ENCODE measurements at places on chromosomes 3 and 15. TPM values are rescaled to one million over a fixed set of nuclear protein-coding genes. Genes with fewer than 3 reads are reported as not detected.

- no peak overlapping the region for H3K4me3 ChIP-seq
- no peak for DNase-seq
- no peaks in the 10 kb centered on the region for H3K36me3 ChIP-seq
- H3K27ac ChIP-seq: no peak overlapping the region
- no peaks in the 10 kb centered on the region for H3K4me1 ChIP-seq
Measured at GRCh38 chr15:72136170-72137051, 18.2 kb downstream of the SENP8 start.

The PPARG gene
- total RNA-seq: 5.1 TPM

The ZNF280D gene
- 70.9 TPM for total RNA-seq

The SCAMP5 gene
- total RNA-seq: 0.29 TPM

The RTP2 gene
- total RNA-seq: not detected

The RTP1 gene
- not detected for total RNA-seq

DNA sequence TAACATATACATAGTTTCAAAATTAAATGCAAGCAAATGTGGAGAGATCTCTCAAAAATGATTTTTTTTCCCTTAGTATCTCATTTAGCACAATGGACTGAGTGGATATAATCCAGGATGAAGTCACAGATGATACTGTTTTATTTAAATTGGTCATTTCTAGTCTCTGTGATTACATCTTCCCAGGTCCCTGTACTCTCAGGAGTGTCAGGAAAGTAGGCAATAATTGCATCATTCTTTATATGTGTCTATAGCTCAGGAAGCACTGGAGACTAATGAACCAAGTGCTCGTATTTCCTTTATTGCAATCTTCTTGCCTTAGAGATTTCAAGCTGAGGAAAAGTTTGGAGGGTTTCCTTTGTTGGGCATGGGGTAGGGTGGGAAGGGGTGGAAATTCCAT, 309.4 kb upstream of the THRB start:
- H3K36me3 ChIP-seq: no peaks in the 10 kb centered on the region
- H3K27me3 ChIP-seq: no peaks in the 10 kb centered on the region
- H3K4me3 ChIP-seq: no peak overlapping the region
- no peak overlapping the region for H3K27ac ChIP-seq
- no peaks in the 10 kb centered on the region for H3K4me1 ChIP-seq

- H3K27me3 ChIP-seq: no peaks in the 10 kb centered on the region
- H3K4me1 ChIP-seq: no peaks in the 10 kb centered on the region
- no peak overlapping the region for H3K4me3 ChIP-seq
- H3K36me3 ChIP-seq: no peaks in the 10 kb centered on the region
- H3K27ac ChIP-seq: no peak overlapping the region
- DNase-seq: no peak
Measured at GRCh38 chr15:47796830-47797229, 79.5 kb downstream of the SEMA6D start.

- H3K27ac ChIP-seq: no peak overlapping the region
- no peaks in the 10 kb centered on the region for H3K36me3 ChIP-seq
- H3K27me3 ChIP-seq: no peaks in the 10 kb centered on the region
- no peak overlapping the region for H3K4me3 ChIP-seq
Measured at GRCh38 chr15:48887144-48887543, 9.2 kb downstream of the EID1 start.

DNA sequence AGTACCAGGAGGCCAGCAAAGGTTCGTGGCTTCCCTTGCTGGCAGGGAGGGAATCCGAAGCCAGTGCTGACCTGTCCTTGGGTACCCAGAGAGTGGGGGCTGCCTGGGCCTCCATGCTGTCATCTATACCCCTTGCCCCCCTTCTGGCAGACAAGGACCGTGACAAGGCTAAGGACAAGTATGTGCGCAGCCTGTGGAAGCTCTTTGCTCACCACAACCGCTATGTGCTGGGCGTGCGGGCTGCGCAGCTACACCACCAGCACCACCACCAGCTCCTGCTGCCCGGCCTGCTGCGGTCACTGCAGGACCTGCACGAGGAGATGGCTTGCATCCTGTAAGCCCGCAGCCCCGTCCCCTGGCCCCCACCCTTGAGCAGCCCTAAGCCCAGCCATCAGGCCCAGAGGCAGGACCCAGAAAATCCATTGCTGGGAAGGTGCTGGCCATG, 2.8 kb downstream of the FES start:
- H3K4me3 ChIP-seq: no peak overlapping the region
- H3K4me1 ChIP-seq: peaks cover 12% of the 10 kb centered on the region
- no peak overlapping the region for H3K27ac ChIP-seq
- no peaks in the 10 kb centered on the region for H3K36me3 ChIP-seq

The TMEM212 gene
- not detected for total RNA-seq

GRCh38 chr3:131110087-131110486, 83.4 kb downstream of the NEK11 start:
- H3K4me1 ChIP-seq: no peaks in the 10 kb centered on the region
- H3K27ac ChIP-seq: no peak overlapping the region
- no peak overlapping the region for H3K4me3 ChIP-seq
- DNase-seq: no peak
- H3K27me3 ChIP-seq: no peaks in the 10 kb centered on the region

The GABRR3 gene
- not detected for total RNA-seq

The HESX1 gene
- not detected for total RNA-seq

DNA sequence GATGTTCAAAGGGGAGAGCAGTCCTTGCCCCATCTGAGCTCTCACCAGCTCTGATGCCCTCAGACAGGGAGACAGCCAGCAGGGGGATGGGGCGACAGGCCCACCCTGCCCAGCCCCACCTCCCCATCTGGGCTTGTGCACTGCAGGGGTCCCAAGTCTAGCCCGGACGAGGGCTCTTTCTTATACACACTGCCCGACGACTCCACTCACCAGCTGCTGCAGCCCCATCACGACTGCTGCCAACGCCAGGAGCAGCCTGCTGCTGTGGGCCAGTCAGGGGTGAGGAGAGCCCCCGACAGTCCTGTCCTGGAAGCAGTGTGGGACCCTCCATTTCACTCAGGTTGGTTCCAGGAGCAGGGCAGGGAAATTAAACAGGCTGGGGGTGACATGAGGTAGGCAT, 73.9 kb downstream of the BOC start:
- H3K4me1 ChIP-seq: no peaks in the 10 kb centered on the region
- no peaks in the 10 kb centered on the region for H3K36me3 ChIP-seq
- no peak overlapping the region for H3K4me3 ChIP-seq
- no peaks in the 10 kb centered on the region for H3K27me3 ChIP-seq
- peak; percentile 25 for DNase-seq

GRCh38 chr3:12687948-12688347, 24.0 kb upstream of the RAF1 start:
- no peak overlapping the region for H3K4me3 ChIP-seq

The SLC22A14 gene
- 0.28 TPM for total RNA-seq

- H3K27me3 ChIP-seq: no peaks in the 10 kb centered on the region
- no peak for DNase-seq
- no peak overlapping the region for H3K4me3 ChIP-seq
- H3K27ac ChIP-seq: no peak overlapping the region
Measured at GRCh38 chr3:195755391-195755790, 34.6 kb downstream of the MUC20 start.

GRCh38 chr3:31412832-31413231, 119.9 kb upstream of the STT3B start:
- DNase-seq: no peak
- no peaks in the 10 kb centered on the region for H3K36me3 ChIP-seq
- no peaks in the 10 kb centered on the region for H3K27me3 ChIP-seq
- H3K4me3 ChIP-seq: no peak overlapping the region

- no peak overlapping the region for H3K27ac ChIP-seq
- no peaks in the 10 kb centered on the region for H3K27me3 ChIP-seq
- no peak overlapping the region for H3K4me3 ChIP-seq
- DNase-seq: no peak
Measured at GRCh38 chr3:159782724-159783421, 205.8 kb upstream of the IL12A start.

DNA sequence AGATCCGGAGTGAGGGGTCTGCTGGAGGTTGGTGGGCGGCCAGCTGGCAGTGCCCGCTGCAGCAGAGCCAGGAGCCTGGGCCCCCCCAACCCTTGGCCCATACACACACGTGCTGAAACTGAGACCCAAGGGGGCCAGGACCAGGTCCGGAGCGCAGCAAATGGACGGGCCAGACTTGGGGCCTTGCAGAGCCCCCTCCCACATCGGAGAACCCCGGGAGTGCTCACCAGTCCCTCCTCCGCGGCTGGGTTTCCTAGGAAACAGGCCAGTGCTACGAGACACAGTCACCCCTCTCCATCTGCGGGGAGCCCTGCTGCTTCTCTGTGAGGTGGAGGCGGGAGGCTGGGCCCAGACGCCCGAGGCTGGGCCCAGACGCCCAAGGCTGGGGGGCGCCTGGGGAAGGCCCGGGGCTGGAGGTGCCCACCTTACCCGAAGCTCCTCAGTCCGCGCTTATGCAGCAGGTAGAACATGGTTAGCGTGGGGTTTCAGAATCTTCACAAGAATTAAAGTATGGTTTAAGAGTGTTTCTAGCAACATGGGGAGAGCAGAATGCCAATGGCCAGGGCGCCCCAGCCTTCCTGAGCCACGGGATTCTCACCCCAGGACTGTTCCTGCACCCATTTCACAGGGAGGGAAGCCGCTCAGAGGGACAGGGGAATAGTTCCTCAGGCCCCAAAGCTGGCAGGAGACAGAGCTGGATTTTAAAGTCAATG, 135.0 kb upstream of the PRR20G start:
- no peaks in the 10 kb centered on the region for H3K4me1 ChIP-seq
- H3K4me3 ChIP-seq: no peak overlapping the region
- H3K27ac ChIP-seq: no peak overlapping the region

The POU1F1 gene
- not detected for total RNA-seq

GRCh38 chr15:64151727-64152506, at the start of gene SNX22:
SNX22 (plus strand) TSS chr15:64151731; CDS start chr15:64151776, 45 bp downstream.
- DNase-seq: no peak
- peak within 1 kb of the TSS; percentile 10 for H3K4me3 ChIP-seq
- no peaks in the 10 kb centered on the region for H3K36me3 ChIP-seq
- H3K27me3 ChIP-seq: no peaks in the 10 kb centered on the region
- no peaks in the 10 kb centered on the region for H3K4me1 ChIP-seq

The NAALADL2 gene
- total RNA-seq: 31.3 TPM

- no peak overlapping the region for H3K4me3 ChIP-seq
- no peak for DNase-seq
- peaks cover 11% of the 10 kb centered on the region for H3K4me1 ChIP-seq
- H3K27me3 ChIP-seq: no peaks in the 10 kb centered on the region
Measured at GRCh38 chr15:66805202-66805885, 103.3 kb downstream of the SMAD6 start.
